Fibroblast of mammary gland (primary cell): ENCODE measurements at places on chromosomes 4 and X.

DNA sequence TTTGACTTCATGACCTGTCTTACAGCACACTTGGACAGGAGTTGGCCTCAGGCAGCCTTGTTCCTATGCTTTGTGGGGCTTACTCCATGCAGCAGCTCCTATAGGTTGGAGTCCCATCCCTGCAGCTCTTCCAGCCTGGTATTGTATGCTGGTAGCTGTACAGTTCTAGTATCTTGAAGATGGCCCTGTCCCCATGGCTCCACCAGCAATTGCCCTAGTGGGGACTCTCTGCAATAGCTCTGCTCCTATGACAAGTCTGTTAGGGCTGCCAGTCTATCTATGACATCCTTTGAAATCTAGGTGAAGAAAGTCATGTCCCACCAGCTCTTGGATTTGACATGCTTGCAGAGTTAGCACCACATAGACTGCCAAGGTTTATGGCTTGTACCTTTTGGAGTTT is 252.6 kb downstream of the ANTXR2 start:
- DNase-seq = no peak

GRCh38 chr4:123622572-123622971 is 226.0 kb downstream of the SPRY1 start:
- DNase-seq = no peak

DNA sequence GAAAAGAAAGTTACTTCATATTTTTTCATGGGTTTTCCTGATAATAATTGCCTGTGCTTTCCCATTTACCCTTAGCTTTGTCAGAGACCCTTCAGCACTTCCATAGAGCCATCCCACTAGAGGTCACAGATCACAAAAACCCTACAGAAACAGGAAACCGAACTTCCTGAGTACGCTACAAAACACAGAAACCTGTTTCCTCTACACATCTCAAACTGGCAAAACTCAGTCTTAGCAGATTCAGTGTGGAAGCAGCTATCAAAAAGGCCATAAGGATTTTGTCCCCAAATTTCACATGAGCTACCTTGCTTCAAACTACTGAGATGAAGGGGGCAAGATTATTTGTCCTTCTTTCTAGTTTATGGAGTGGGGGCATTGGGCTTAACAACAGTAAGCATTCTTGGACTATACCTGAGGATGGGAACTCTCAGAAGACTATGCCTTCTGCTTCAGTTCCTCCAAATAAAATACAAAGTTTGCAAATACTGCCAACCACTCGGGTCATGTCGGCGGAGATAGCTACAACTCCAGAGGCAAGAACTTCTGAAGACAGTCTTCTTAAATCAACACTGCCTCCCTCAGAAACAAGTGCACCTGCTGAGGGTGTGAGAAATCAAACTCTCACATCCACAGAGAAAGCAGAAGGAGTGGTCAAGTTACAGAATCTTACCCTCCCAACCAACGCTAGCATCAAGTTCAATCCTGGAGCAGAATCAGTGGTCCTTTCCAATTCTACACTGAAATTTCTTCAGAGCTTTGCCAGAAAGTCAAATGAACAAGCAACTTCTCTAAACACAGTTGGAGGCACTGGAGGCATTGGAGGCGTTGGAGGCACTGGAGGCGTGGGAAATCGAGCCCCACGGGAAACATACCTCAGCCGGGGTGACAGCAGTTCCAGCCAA is at the start of gene MMRN1:
MMRN1 (plus strand) TSS at position 206 of the 902 bp plus-strand sequence; CDS start at position 324, 118 bp downstream.
- DNase-seq = no peak

DNA sequence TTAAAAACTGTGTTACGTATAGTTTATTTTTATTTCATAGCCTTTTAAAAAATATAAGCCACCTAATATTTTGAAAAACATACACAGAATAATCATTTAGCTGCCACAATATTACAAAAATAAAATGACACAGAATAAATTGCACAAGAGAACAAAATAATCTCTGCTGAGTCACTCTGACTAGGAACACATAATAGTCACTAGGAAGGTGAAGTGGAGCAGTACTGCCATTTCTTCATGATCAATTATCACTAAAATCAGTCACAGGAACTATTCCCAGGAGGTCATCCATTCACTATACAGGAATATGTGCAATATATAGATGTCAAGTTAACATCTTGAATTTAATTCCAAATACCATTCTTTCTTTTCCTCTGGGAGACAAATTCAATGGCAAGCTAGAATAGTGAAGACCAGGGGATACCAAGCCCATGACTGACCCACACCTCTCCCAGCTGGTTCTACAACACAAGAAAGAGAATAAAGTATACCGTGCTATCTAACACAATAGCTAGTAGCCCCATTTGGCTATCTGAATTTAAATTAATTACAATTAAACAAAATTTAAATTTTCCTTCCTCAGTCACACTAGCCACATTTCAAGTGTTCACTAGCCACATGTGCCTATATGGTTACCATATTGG is 5.9 kb downstream of the SMIM43 start:
- peak; percentile 64 for DNase-seq

DNA sequence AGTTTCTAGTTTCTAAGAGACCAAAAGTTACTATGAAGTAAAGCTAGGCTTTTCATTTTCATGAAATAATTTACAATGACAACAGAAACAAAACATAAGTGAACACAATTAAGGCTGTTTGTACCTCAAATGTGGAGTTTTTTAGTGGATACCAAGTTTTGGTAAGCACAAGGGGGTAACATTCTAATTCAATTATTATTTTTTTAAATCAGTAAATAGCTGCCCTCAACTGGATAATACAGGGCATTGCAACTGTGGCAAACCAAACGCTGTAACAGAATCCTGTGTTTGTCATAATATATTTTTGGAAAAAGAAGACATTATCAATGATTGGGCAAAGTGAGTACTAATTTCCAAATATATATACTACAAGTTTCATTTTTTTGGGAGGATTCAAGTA is 150.3 kb downstream of the FBXW7 start:
- DNase-seq = peak; percentile 44

DNA sequence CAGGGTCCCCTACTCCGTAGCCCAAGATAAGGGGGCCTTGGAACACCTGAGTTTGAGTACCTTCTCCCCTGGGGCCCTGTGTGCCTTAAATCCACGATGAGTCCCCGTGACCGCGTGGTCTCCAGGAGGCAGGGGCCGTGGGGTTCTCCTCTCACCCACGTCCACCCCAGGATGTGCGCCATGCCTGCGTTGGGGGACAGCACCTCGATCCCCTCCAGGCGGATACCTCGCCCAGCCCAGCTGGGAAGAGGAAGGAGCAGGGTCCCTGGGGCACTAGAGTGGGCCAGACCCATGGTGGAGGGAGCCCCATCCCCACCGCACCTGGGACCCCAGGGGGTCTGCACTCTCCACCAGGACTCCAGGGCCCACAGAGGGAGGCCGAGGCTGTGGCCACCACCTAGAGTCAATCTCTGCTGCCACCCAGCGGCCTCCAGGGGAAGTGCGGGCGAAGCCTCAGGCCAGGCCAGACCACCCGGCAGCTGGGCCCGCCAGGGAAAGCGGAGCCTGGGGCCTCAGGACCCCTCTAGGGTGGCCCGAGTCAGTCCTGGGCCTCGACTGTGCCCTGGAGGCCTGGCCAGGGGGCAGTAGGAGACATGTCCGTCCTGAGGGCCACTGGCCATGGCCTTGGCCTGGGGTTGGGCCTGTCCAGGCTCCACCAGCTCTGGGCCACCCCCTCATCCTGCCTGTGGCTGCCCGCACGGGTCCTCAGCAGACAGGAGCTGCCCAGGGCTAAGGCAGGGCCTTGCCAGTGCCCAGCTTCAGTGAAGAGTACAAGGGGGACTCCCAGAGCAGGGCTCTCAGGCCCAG is 55.0 kb downstream of the FAM53A start:
- DNase-seq = peak; percentile 28

GRCh38 chr4:118988635-118988972 is 100.0 kb downstream of the SYNPO2 start:
- DNase-seq = no peak

DNA sequence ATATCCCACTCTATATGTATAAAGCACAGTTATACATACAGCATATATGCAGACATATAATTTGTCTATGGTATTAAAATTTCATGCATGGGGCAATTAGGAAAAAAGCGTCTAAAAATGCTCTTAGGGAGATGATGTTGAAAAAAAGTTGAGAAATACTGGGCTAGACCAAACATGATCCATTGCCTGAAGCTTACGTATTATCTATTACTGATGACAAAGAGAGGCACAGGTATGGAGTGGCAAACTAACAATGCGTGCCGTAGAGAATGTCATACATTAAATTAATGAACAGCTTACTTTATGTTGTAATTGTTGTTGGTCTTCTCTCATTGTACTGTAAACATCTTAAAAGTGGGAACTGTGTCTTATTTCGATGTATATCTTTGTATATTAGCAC is 13.9 kb downstream of the RHOH start:
- DNase-seq = no peak

DNA sequence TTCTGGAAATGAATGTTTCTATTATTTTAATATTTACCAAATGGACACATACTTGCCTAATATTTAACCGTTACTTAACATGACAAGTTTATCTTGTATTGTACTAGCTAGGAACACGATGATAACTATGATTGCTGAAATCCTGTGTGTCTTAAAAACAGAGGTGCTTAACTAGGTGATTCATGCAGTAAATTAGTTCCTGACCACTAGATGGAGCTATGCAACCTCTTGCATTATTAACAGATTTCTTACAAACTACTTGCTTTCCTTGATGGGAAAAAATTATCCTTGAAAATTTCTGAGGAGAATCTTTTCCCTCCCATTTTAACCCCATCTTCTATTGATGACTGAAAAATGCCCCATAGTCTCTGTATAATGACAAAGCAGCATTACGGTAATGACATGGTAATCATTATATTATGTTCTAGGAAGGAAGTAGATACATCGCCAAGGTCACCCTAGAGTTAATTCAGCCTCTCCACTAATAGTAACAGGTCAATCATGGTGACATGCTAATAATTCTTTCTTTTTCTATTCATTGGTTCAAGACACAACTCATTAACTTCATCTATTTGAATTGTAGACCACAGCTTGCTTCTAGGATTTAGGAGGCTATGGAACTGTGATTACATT is 844.2 kb downstream of the RAPGEF2 start:
- peak; percentile 68 for DNase-seq

GRCh38 chrX:44570522-44570921 is 27.9 kb upstream of the FUNDC1 start:
- DNase-seq = peak; percentile 50

GRCh38 chr4:118171381-118171780 is 137.1 kb downstream of the NDST3 start:
- peak; percentile 22 for DNase-seq

GRCh38 chr4:176042195-176042594 is 23.4 kb upstream of the WDR17 start:
- DNase-seq = no peak

DNA sequence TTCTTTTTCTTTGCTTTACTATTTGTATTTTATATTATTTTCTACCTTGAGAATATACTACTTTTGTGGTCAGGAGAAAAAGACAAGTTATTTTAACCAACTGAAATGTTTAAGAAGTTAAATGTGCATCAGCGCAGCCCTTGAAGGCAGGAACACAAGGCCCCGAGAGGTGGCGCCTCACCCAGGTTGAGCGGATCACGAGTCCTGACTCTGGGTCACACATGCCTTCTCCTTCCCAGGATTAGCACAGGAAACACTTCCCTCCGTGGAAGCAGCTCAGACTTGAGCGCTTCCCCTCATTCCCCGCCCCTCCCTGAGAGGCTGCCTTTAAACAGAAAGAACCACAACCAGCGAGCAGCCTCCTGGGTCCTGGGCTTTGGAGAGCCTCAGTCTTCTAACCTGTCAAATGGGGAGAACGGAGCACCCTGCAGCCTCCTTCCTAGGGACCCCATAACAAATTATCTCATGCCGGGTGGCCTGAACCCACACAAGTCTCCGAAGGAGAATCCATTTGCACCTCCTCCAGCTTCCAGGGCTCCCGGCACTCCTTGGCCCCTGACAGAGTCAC is 217.6 kb downstream of the AFAP1 start:
- DNase-seq = no peak

GRCh38 chr4:122783301-122784215 is 43.1 kb upstream of the FGF2 start:
- DNase-seq = peak; percentile 78

DNA sequence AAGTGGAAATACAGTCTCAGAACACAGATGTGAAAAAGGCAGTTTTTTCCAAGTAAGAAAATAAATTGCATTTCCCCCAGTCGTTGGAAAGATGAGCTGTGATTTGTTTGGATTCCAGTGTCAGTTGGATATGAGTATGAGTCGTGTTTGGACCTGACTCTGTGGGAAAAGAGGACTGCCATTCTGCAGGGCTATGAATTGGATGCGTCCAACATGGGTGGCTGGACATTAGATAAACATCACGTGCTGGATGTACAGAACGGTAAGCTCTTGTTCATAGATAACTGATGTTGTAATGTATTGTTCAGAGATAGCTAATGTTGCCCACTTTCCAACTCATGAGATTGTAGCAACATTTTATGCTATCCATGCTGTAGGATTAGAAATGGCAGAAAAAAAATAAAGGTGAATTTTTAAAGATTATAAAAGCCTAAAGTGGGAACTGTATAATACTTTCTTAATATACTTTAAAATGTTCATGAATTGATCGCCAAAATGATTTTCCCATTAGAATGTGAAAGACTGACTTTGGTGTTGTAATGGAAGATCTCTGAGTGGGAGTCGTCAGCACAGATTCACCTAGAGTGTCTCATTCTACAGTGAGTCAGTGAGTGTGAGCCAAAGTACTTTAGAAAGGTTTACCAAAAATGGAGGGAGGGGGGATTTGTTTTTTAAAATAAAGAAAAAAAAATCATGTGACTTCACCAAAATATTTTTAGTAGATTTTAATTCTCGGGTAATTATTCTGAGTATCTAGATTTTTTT is 178.7 kb downstream of the DCTD start:
- peak; percentile 35 for DNase-seq

DNA sequence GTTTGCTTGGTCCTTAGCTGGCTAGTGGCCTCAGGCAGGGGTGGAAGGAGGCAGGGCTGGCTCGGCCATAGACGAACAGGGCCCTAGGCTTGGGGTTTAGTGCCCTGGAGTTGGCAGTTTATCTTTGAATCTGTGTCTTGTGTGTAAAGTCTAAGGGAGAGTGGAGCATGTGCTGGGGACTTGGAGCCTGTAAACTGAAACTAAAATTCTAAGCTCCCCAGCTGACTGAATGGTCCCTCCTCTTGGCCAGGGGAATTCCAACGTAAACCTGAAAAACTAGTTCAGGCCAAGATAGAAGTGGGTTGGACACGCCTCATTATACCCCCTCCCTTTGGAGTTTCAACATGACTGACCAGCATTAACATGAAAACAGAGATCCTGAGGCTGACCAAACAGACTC is 46.1 kb upstream of the GPR78 start:
- DNase-seq = peak; percentile 24

GRCh38 chrX:122667667-122668066 is 516.4 kb upstream of the GRIA3 start:
- no peak for DNase-seq

DNA sequence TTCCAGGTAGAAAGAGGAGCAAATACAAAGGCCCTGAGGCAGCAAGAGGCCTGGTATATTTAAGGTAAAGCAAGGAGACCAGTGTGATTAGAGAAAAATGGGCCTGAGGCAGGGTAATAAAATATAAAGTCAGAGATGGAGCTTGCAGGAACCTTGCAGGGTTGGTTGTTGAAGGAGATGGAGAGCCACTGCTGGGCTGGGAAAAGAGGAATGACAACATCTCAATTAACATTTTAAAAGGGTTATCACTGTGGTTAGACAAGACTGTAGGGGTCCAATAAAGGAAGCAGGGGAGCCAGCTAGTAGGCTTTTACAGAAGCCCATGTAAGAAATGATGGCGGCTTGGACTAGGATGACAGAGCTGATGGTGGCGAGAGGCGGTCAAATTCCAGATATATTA is 205.5 kb upstream of the MBNL3 start:
- DNase-seq = no peak
